ENCODE measurements at places on chromosomes 13 and 19.

DNA sequence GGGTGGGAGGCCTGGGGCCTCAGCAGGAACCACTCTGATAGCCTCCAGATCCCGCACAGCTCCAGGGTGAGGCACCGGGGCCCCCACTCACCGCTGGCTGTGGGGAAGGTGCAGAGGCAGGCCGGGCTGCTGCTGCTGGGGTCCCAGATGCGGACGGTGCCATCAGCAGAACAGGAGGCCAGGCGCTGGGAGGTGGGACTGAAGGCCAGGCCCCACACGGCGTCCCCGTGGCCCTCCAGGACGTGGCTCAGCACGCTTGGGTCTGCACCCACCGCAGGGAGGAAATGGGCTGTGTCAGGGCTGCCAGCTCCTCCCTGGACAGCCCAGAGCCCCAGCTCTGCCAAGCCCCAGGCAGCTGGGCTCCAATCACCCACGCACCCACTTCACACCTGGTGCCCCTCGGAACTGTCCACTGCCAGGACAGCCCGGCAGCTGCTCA lies 6.1 kb upstream of the PRKD2 start:
- DNase-seq = no peak

- no peak for DNase-seq
Observed at GRCh38 chr13:39494006-39494405, 109.0 kb downstream of the LHFPL6 start.

DNA sequence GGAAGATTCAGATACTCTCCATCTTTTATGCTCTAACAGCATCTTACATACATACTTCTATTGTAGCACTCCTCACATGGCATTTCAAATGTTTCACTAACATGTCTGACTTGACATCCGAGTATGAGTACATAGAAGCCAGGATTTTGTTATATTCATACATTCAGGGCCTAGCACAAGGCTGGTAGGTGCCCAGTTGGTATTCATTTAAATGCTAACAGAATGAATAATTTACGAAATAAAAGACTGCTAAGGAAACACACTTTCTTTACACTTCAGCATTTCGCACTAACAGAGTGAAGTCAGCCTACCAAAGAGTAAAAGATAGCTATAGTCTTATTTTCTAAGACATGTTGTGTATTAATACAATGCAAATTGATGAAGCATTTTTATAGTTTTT lies 67.8 kb upstream of the FBXL3 start:
- DNase-seq = no peak

DNA sequence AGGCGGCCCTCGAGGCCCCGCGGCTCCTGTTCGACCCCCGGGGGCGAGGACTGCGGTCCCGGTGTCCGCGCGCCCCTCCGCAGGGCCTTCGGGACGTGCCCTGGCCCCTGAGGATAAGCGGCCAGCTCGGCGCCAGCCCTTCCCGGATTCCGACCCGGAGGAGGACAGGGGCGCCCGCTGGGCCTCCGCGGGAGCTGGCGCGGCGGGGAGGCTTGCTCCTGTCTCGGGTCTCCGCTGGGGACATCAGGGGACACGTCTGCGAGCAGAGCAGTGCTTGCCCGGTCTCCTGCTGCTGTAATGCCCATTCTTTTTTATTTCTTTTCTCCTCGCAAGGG lies 829 bp downstream of the B3GLCT start:
- DNase-seq = peak; percentile 72

GRCh38 chr19:2113439-2114211 lies 16.9 kb downstream of the IZUMO4 start:
- DNase-seq = no peak

DNA sequence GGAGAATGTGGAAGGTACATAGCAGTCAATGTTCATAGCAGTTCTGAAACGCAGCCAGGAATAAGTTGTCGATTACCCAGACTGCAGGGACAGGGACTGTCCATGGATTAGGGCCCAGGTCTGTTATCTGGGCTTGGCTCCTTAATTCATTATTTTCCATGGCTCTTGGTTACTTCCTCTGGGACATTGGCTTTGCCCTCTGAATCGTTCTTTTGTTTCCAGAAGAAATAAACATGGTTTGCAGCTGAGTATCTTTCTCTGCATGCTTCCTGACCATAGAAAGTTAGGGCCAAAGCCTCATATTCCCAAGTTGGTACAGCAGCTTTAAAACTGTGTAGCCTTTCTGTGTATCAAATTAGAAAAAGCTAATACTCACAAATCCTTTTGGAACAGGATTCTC lies 121.7 kb upstream of the MAB21L1 start:
- no peak for DNase-seq

- no peak for DNase-seq
Observed at GRCh38 chr13:107977071-107977574, 238.2 kb downstream of the LIG4 start.

DNA sequence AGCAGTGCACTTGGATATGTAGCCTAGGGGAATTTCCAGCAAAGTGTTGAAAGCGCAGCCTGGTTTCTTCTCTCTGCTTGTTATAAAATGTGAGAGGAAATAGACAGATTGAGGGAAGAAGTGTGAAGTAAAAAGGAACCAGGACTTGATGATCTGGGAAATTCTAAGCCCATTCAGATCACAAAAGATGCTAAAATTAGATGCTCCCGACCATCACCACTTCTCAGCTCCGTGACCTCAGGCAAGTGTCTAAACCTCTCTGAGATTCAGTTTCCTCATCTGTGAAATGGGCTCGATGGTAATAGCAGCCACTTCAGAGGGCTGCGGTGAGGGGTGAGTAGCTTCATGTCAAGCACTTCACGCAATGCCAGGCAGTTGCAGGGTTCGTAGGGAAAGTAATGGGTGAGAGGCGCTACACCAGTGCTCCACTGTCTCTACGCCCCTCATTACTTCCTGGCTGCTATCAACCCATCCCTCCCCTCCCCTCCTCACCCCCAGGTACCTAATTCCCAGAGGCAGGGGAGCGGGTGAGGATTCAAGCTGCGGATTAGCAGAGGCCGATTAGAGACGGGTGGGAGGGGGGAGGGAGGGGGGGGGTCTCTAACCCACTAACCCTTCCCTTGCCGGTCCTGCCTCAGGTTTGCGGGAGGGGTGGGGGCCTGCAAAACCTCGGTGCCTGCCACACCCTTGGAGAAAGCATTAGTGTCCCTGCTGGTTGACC lies 9.0 kb upstream of the NFIC start:
- DNase-seq = no peak

DNA sequence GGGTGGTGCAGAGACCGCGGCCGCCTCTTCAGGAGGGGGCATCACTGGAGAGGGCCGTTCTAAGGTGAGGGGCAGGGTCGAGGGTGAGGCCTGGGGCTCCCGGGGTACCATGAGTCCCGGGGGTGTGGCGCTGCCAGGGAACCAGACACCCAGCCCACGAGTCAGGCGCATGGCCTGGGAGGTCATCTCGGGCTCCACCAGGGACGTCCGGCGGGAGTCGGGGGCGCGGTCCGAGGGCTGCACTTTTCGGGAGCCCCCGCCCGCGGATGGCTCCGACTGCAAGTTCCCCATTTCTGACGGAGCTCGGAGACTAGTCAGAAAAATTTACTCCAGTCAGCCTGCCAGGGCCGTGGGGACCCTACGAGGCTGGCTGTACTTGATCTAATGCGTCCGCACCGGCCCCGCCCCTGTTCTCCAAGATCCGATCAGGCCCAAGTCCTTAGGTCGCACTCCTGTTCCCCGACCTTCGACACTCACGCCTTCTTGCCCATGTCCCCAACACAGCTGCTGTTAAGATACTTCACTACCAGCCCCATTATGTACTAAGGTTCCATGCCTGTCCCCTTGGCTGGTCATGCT lies 774 bp downstream of the GGN start:
- DNase-seq = no peak

DNA sequence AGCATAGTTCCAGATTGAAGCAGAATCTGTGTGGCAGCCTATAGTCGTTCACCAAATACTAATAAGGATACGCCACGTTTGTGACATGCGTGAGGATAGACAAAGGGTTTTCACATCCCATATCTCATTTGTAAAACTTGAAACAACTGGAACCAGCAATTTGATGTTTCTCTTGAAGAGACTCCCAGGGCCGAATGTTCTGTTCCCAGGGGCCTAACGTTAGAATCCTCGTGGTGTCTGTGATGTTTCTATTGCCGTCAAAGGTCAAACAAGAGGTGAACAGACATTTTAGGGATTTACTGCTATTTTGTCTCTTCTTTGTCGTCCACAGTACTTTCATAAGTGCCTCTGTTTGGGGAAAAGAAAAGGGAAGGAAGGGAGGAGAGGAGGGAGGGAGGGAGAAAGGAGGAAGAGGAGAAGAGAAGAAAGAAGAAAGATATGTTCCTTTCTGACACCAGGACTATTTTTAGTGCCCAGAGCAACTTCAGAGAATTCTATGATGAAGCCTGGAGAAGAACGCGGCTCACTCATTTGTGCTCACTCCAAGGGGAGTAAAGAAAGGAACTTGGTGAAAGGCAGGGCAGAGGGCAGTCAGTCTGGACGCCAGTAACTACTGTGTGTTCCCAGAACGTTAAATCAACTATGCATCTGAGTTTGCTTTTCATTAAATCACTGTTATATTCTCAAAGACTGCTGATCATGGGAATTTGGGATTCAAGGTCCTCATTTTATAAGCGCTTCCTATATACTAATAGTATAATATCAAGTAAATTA lies 154.5 kb downstream of the DCT start:
- DNase-seq = no peak

- DNase-seq = no peak
Observed at GRCh38 chr19:15623711-15624318, 8.8 kb downstream of the CYP4F8 start.

DNA sequence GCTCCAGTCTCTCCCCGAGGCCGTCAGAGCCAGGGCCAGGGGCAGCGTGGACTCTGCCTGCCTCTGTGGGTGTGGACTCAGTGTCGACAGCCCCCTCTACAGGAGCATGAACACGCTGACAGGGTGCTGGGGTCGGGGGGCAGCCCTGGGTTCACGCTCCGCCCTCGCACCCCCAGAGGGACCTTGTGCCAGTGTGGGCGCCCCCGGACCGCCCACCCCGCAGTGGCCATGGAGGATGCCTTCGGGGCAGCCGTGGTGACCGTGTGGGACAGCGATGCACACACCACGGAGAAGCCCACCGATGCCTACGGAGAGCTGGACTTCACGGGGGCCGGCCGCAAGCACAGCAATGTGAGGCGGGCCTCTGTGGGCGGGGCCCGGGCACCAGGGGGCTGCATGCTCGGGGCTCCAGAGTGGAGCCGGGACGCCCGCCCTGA lies 8.3 kb downstream of the TRPM4 start:
- DNase-seq = no peak

DNA sequence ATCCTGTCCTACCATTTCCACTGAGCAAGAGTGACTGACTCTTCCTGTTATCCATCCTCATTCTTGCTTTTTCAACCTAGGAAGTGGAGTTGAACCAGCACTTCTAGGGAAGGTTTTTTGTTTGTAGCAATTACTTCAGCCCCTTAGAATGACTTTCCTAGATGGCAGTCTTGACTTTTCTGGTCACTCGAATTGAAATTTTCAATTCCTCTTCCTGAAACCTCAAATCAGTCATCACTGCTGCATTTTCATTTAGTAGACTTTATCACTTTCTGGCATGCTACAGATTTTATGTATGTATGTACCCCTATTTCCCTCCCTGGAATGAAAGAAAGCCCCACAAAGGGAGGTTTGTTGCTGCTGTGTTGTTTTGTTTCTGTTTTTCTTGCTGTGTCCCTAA lies 915.9 kb downstream of the PCDH17 start:
- no peak for DNase-seq

GRCh38 chr19:36331353-36332228 lies 47.4 kb downstream of the ZFP14 start:
- peak; percentile 91 for DNase-seq

DNA sequence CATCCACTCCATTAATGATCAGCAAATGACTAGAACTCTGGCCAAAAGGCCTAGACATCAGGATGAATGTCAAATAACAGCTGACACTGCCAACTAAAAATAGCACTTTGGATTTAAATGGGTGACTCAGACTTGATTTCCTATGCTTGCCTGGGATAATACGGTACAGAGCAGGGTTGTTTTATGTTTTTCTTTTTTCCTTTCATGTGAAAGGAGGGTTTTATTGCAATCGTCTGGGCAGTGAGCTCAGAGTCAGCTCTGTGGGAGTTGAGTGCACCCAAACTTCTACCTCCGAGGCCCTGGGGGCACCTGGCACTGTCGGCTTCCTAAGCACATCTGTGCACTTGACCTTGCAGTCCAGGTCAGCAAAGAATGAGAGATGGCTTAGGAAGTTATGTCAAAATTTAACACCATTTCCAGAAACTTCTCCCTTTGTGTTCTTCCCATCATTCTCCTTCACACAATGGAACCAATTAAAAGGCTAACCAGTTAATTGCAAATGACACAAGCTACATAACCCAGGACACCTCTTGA lies 134.1 kb downstream of the LACC1 start:
- DNase-seq = no peak

- DNase-seq = no peak
Observed at GRCh38 chr13:29435125-29435911, 160.2 kb downstream of the SLC7A1 start.

GRCh38 chr19:11578258-11579142 lies 1.1 kb upstream of the ACP5 start:
- no peak for DNase-seq

DNA sequence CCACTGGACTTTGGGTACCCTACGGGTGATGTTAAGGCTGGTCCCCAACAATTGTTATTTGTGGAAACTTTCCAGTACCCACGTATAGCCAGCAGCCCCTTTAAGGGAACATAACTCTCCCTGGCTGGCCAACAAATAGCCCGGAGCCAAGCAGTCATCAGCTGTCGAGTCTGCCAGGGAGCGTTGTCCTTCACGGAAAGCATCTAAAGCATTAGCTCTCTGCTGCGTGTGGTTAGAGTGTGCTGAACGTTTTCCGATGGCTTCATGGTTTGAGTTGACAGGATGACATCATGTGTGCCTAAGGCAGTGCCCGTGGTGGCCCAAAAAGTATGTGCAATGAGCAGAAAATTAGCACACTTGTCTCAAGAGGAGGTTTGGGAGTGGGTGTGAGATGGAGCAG lies 3.3 kb upstream of the ZNF556 start:
- no peak for DNase-seq

GRCh38 chr19:29454109-29454508 lies 71.7 kb upstream of the VSTM2B start:
- no peak for DNase-seq

DNA sequence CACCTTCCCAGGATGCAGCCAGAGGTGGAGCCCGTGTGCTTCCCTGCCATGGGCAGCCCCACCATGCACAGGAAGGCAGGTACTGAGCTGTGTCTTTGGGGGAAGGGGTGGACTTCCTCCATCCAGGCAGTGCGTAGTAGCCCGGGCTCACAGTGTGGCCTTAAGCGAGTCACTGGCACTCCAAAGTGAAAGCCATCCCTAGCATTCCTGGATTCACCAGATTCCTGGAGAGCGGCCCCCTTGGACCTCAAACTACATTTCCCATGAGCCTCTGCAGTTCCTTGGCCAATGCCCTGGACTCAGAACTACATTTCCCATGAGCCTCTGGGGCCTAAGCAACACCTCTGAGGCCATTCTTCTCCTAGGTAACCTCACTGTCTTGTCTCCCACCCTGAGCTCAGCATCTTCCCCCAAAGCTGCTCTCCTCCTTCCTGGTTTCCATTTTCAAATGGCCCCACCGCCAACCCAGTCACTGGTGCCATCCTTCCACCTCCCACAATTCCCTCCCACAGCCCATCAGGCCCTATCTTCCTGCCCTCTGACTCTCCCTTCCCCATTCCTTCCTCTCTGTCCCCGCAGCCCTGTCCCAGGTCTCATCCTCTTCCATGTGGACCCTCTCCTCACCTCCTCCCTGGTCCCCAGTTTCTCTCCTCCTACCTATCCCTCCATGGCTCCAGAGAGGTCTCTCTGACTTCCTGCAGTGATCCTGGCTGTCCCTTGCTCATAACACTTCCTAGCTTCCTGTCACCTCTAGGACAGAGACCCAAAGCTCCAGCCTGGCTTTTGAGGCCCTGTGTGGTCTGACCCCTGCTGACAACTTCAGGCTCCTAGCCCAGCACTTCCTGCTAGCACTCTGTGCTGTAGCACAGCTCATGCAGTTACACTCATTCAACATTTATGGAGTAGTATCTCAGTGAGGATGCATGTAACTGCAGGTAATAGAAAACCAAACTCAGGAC lies at the start of gene C19orf81:
Gene C19orf81, plus strand, starts transcription at position 13 of the 959 bp plus-strand sequence. Its CDS starts 0 bp downstream, at position 13.
- no peak for DNase-seq

Measured in mesothelial cell of epicardium (in vitro differentiated cells).